ENCODE measurements at places on chromosomes 4 and X. TPM values are rescaled to one million over a fixed set of nuclear protein-coding genes. Genes with fewer than 3 reads are reported as not detected.

- H3K4me3 ChIP-seq, result no peak overlapping the region
- no peak overlapping the region for H3K27ac ChIP-seq
- peaks cover 20% of the 10 kb centered on the region for H3K4me1 ChIP-seq
- H3K27me3 ChIP-seq, result peaks cover 4% of the 10 kb centered on the region
Measured at GRCh38 chr4:173424899-173425805, 26.2 kb upstream of the SCRG1 start.

GRCh38 chr4:117515921-117516320, 430.5 kb upstream of the TRAM1L1 start:
- H3K36me3 ChIP-seq, result no peaks in the 10 kb centered on the region
- no peaks in the 10 kb centered on the region for H3K27me3 ChIP-seq
- DNase-seq, result no peak
- no peaks in the 10 kb centered on the region for H3K4me1 ChIP-seq

DNA sequence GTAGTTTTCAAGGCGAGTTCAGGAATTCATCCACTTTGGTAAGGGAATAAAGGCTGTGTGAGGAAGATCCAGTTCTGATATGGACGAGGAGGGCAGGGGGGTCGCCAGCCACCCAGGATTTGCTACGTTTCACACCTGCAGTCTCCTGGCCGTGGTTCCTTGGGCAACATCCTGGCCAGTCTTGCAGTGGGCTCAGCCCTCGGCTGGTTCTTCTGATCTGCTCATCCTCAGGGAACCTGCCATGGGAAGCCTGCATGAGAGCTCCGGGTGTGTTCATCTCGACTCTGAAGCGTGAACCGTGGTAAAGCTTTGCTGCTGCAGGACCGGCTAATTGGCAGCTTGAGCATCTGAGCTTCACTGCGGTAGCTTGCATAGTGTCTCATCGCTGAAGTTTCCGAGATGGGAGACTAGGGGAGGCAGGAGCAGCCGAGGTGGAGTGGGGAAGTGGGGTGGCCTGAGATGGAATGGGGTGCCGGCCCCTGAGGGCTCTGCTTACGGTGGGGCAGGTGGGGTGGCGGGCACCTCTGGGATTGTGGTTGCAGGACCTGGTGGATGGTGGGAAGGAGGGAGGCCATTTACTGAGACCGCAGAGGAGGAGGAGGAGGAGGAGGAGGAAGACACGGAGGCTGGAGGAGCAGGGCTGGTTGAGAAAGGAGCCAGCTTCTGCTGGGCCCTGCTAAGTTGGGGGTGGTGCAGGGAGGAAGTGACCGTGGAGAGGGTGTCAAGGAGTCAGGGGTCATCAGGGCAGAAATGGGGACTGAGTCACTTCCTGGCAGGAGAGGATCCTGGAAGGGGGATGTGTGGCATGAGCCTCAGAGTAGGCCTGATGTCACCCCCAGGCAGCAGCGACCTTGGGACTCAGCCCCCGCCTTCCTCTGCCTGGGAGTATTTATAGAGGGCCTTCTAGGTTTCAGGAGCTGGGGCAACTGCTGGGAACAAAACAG, 213.1 kb upstream of the PSAPL1 start:
- peaks cover 4% of the 10 kb centered on the region for H3K36me3 ChIP-seq
- H3K27me3 ChIP-seq, result no peaks in the 10 kb centered on the region
- no peak overlapping the region for H3K4me3 ChIP-seq
- no peak for DNase-seq
- peaks cover 34% of the 10 kb centered on the region for H3K4me1 ChIP-seq

DNA sequence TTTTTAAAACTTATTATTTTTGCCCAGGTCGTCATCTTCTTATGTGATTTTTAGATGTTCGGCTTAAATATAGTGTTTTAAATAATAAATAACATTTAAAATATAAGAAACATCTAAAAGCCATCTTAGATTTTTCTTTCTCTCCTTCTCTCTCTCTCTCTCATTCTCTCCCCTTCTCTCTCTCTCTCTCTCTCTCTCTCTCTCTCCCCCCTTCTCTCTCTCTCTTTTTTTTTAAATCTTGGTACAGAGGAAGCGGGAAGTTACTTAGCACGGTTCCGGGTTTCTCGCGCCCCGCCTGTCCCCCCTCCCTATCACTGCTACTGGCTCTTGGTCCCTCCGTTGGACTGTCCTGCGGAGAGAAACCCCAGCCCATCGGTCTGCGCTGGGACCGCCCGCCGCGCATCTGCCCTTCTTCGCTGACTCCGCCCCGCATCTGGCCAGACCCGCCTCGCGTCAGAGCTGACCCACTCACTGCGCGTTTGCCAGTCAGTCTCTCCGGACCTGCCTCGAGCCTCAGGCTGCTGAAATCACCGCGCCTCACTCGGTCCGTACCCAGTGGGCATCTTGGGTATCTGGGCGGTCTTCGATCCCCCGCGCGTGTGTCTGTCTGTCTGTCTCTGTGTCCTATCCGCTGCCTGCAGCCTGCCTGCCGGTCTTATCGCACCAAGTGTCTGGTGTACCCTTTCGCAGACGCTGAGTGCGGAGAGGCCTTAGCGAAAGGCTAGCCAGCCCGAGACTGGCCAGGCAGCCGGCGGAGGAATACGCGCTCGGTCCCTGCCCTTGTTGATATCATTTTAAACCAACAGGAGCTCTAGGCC, at the start of gene PABPC5:
Gene PABPC5, plus strand, starts transcription at position 489 of the 818 bp plus-strand sequence. CDS start 739 bp downstream, outside the sequence.
- H3K36me3 ChIP-seq, result no peaks in the 10 kb centered on the region
- no peak for DNase-seq
- H3K4me1 ChIP-seq, result no peaks in the 10 kb centered on the region
- H3K27me3 ChIP-seq, result no peaks in the 10 kb centered on the region

VSIG1 gene
- total RNA-seq, result 8.3 TPM

PLAC8 gene
- total RNA-seq, result 314 TPM

HOPX gene
- total RNA-seq, result 25.2 TPM

PPP2R2C gene
- not detected for total RNA-seq

Data from activated naive CD8-positive, alpha-beta T cell treated with anti-CD3 and anti-CD28 coated beads, Interleukin-2, amount 10 ng/mL, durations not matched to agents 7 days and 5 days (primary cell).